G401 (cell line): ENCODE measurements at places on chromosomes 6 and 20.

DNA sequence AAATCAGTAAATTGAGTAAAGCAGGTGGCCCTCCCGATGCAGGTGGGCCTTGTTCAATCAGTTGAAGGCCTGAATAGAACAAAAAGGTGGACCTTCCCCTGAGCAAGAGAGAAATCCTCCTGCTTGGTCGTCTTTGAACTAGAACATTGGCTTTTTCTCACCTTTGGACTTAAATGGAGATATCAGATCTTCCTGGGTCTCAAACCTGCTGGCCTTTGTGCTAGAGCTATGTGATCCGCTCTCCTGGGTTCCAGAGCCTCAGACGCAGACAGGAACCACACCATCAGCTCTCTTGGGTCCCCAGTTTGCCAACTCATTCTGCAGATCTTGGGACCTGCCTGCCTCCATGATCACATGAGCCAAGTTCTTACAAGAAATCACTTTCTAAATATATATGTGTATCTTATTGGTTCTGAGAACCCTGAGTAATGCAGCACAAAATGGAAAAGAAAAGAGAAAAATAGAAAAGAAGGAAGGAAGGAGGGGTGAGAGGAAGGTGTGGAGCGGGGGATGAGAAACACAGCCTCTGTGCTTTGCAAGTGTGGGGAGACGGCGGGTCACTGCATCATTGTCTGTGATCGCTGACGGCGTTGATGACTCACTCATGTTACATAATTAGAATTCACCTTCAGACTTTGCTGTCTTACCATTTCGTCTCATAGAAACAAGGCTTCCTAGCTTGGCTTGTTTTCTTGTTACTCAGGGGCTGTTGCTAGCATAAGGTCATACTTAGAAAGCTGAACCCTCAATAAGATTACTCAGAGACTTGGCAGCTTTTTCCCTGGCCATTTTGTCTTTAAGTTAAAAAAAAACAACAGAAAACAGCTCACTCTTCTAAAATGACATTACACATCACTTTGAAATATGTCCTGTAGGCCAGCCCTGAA, 85.7 kb upstream of the NEDD9 start:
- peak; percentile 11 for DNase-seq

- DNase-seq: no peak
Measured at GRCh38 chr6:91298543-91299145, 711.8 kb upstream of the MAP3K7 start.

DNA sequence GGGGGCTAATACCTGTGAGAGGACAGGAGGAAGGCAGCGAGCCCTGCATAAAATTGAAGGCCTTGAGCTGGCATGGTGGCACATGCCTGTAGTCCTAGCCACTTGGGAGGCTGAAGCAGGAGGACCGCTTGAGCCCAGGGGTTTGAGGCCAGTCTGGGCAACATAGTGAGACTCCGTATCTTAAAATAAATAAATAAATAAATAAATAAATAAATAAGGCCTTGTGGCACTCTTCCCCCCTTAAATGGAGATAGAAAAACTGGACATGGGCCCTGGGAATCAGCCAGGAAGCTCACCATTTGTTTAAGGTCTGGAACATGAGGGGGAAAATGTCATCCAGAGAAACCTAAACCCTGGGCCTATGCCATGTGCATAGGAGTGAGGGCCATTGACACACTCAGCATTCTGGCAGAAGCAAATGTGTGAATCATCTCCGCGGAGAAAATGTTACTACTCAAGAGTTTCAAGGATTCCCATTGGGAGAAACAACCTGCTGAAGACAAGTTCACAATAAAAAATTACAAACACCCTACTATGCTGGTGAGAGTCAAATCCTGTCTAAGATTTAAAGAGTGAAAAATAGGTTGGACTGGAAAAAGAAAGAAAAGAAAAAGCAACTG, 51.9 kb upstream of the UBR2 start:
- DNase-seq: no peak

- no peak for DNase-seq
Measured at GRCh38 chr6:24323632-24324337, 34.1 kb downstream of the DCDC2 start.

GRCh38 chr20:25000268-25000801, 7.8 kb upstream of the APMAP start:
- no peak for DNase-seq

GRCh38 chr20:13220904-13221297, at the start of gene ISM1:
Gene ISM1 (plus strand): TSS chr20:13221274. CDS start chr20:13221777, 503 bp downstream.
- DNase-seq: no peak

DNA sequence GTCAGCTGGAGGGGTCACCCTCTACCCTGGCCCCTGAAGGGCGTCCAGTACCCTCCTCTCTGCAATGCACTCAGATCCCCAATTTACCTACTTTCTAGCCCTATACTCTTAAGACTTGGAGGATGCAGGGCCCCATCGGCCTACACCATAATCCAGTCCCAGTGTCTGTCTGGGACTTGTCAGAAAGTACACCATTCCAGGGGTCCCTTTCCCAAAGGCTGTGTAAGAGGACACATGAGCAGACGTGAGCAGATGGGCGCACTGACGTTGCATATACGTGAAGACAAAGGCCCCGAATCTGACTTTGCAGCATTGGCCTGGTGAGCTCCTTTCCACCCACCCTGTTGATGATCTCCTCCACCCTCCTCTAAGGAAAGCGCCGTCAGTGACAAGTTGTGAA, 20.9 kb upstream of the SMOC2 start:
- no peak for DNase-seq

GRCh38 chr6:147116056-147116455, 88.2 kb upstream of the STXBP5 start:
- peak; percentile 41 for DNase-seq

GRCh38 chr6:122904166-122904565, 91.9 kb upstream of the CLVS2 start:
- peak; percentile 25 for DNase-seq

GRCh38 chr6:167933290-167933689, 64.2 kb upstream of the KIF25 start:
- no peak for DNase-seq

DNA sequence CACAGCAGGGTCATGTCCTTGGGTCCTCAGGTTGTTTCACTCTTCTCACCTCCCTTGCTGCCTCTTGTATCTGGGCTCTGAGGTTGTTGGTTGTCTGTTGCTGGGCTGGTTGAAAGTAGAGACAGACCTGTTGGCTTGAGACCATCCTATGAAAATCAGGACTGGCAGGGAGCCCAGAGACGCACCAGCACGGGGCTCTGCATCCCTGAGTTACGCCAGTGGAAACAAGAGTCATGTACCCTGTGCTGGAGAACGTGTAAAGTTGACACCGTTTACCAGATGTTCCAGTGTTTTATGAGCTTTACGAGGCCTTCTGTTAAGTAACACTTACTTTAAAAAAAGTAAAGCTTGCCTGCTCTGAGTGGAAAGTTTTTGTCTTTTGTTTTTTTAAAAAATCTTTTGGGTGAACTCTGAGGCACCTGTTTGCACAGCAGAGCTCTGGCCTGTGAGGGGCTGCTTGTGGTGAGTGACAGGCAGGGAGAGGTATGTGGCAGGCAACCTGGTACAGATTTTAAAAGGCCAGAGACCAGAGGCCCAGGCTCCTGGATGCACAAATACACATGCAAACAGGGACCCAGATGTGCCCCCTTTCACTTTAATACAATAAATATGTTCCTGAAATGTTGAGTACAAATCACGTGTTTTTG, 260.0 kb upstream of the SUPT3H start:
- DNase-seq: no peak

GRCh38 chr6:166551754-166552495, 34.6 kb downstream of the RAMACL start:
- DNase-seq: no peak
